ENCODE measurements at places on chromosomes 1 and 21.
A peak's percentile ranks its signal among the peaks of the same experiment; 100 is the strongest.

DNA sequence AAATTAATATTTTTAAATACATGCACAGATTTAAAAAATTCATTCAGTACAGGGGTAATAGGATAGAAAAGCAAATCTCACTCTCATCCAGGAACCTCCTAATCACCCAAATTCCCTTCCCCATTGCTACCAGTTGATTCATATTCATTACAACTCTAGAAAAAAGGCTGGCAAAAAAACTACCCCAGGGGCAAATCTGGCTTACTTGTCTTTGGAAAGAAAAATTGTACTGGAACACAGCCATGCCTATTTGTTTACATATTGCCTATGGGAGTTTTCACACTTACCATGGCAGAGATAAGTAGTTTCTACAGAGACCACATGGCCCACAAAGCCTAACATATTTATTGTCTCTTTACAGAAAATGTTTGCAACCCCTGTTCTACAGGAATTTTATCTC, 8.9 kb upstream of the RBM34 start:
- DNase-seq: no peak

DNA sequence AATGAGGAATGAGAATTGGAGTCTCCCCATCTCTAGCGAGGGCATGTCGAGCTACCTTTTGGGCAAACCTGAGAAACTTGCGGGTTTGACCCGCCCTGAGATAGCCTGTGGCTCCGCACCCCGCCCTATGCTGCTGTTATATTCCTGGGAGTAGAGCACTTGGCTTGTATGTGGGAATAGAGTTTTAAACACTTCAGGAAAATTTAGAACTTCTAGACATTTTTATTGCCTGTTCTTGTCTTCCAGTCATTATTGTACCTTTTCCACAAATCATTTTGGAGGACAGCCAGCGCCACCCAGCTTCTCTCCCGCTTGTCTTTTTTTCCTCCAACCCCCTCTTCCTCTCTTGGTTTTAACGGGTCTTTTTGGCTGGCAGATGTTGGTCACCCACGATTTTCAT, 738 bp downstream of the GNPAT start:
- DNase-seq: no peak

DNA sequence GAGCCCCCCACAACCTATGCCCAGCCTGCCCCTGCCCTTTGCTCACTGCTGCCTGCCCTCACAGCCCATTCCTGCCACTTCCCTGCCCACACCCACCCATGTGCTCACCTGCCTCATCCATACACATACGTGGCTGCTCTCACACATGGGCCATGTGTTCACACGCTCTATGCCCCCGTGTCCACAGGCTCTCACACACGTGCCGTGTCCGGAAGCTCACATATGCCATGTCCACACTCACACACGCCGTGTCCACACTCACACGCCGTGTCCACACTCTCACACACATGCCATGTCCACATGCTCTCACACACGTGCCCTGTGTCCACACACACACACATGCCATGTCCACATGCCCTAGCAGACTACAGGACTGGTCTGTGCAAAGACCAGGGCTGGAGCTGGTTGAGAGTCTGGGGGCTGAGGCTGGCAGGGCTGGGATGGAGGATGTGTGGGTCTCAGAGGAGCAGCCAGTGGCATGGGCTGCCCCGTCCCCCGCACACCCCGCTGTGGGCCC, 583 bp upstream of the RNF223 start:
- DNase-seq: no peak

GRCh38 chr1:42456010-42456753, at the start of the genes PPCS and ZMYND12:
Gene PPCS, plus strand, starts transcription at chr1:42456543. Its CDS starts 23 bp downstream, at chr1:42456566.
Gene ZMYND12, minus strand, starts transcription at chr1:42456022. Its CDS starts 25 bp downstream, at chr1:42455997.
- DNase-seq: peak; percentile 92

DNA sequence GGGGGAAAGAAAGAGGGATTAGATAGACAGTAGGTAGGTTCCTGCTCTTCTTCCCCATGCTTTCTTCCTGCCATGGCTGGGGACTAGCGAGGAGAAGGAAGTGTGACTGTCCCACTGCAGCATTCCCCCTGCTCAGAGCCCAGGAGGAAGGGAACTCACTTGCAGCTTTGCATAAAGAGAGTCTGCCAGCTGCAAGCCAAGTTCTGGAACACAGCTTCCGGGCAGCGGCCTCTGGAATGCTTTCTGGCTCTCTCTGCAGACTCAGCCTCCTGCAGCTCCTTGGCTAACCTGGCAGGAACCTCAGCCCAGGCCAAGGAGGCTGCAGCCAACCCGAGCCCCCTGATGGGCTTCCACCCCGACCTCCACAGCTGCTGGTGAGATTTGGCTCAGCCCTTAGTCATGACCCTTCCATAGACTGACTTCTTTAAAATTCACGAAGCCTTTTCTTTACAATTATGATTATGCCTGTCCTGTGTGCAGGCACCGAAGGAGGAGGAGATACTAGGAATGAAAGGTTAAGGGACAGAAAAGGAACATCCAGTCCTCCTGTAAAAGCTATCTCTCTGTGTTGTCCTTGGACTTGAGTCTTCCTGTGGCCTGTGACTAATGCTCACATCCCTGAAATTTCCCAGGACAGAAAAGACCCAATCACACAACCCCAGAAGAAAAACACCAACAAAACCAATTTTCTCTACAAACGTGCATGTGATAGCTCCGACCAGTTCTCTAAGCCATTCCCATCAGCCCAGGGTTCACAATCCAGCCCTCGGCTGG, 108.2 kb upstream of the OLIG2 start:
- no peak for DNase-seq

- DNase-seq: no peak
Measured at GRCh38 chr1:167658574-167659328, 28.7 kb downstream of the RCSD1 start.

- DNase-seq: no peak
Measured at GRCh38 chr1:189616893-189617292, 860.8 kb downstream of the BRINP3 start.

DNA sequence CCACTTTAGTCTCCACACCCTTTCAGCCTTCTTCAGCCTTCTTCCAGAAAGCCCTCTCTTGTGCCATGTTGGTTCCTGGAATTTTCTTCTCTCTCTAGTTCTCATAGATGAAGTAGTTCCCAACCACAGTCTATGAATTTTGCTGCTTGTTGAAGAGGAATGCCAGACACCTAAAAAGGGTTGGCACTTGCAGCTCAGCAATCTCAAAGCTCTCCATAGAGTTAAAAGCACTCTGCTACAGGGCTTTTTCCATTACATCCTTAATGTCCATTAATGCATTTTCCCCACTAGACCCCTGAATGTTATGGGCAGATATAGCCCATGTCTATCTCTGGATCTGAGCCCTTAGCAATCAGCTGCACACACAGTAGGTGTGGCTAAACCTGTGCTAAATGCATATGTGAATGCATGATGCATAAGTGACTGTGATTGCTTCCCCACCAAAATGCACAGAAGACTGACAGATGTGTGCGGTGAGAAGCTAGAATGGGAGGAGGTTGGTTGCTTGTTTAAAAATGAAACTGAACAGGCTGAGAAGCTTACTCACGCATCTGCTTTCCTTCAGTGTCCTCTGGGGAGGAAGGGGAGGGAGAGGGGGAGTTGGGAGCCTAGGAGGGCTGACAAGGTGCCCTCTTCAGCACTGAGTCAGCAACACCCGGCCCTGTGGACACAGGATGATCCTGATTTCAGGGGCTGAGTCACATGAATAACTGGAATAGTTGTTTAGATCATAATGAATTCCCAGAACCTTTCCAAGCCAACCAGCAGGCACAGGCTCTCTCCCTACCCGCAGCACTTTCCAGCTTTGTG, 146.1 kb upstream of the FGGY start:
- DNase-seq: no peak

GRCh38 chr1:160777486-160778089, 18.4 kb upstream of the LY9 start:
- peak; percentile 63 for DNase-seq

DNA sequence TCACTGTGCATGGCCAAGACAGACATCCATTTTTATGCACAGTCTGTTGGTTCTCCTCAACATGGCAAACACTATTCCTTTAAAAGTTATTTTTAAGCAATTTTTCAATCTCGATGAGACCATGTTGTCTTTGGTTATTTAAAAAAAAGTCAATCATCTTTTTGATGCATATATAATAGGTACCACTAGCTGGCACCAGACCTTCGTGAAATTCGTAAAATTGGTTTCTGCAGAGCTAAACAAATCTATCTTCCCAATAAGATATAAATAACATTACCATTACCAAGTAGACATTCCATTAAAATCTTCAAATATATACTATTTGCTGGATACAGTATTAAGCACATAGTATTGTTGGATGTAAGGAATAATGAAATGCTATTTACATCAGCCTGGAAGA, 220.0 kb upstream of the GREM2 start:
- DNase-seq: no peak

DNA sequence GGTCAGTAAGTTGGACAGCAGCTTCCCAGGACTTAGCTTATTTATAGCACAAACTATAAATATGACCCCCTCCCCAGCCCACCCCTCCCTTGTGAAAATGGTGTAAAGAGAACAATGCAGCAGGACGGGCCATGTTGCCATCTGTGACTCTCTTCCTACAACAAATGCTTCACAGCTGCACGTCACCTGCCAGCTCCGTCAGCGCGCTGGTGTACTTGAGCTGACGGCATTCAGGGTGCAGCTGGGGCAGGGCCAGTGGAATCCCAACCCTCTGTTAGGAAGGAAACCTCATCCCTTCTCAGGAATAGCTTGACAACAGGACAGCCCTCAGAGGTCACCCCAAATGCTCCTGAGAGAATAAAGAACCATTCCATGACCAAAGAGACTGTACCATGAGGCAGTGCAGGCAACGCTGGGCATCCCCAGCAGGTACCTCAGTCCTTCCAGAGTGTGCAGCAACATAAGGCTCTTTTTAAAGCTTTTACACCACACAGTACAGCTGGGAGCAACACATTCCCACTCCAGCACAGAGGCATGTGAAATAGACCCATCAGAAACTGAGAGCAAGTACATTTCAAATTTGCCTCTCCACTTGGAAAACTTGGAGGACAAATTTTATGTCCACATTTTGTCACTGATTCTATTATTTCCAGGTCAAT, 85.0 kb downstream of the ATP1A1 start:
- no peak for DNase-seq

GRCh38 chr1:2946291-2946690, 75.0 kb upstream of the ACTRT2 start:
- no peak for DNase-seq

GRCh38 chr1:216910081-216910840, 187.0 kb upstream of the ESRRG start:
- no peak for DNase-seq

GRCh38 chr1:64343823-64344190, 126.1 kb upstream of the CACHD1 start:
- no peak for DNase-seq

- no peak for DNase-seq
Measured at GRCh38 chr1:116474921-116475849, 95.6 kb downstream of the CD58 start.

- DNase-seq: no peak
Measured at GRCh38 chr1:38641661-38642060, 217.9 kb downstream of the RRAGC start.

GRCh38 chr1:56489695-56490094, 89.7 kb downstream of the PLPP3 start:
- DNase-seq: no peak

DNA sequence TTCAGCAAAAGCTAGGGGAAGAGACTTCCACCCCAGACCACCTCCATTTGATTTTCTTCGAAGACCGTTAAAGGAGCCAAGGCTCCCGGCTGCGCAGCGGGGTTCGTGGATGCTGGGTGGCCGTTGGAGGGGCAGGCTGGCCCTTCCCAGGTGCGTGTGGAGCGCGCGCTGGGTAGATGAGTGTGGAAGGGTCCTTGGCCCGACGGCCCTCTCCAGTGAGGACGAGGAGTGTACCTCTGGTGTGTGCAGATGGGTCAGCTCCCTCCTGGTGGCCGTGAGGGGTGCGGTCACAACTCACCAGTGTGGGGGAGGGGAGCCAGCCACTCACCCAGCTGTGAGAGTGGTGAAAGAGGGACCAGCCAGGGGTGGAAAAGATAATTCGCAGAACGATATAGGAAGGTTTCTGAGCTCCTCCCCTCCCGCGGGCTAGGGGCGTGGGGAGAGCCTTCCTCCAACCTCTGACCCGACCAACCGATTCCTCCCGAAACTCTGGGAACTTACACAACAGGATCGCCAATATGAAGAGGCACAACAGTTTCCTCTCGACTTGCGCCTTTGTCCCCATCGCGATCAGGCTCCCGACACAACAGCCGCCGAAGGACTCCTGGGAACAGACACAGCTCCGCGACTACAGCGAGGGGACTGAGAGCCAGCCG, at the start of gene F11R:
Gene F11R (minus strand): TSS at position 644 of the 656 bp plus-strand sequence. CDS start 79 bp downstream, at position 565.
- DNase-seq: no peak

DNA sequence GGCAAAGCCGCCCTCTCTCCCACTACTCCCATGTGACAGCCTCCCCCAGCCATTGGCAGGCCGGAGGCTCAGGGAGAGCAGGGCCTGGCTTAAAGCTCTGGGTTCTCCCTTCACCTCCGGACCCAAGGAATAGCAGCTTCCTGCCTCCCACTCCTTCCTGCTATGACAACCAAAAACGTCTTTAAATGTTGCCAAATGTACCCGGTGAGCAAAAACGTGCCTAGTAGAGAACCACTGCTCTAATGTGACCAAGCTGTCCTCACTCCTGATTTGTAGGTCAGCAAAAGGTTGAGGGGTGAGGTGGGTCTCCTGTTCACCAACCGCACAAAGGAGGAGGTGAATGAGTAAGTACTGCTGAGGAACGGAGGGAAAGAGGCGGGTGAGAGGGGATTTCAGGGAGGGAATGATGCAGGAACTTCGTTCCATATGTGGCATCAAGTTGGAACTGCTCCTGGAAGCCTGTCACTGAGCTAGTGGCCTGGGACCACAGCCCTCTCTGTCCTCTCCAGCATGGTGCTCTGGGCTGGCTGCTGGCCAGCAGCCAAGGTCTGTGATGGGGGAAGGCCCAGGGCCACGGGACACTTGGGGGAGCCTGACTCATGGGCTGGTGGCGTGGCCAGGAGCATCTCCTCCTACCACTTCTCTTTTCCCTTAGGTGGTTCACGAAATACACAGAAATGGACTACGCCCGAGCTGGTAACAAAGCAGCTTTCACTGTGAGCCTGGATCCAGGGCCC, 5.7 kb downstream of the MRTO4 start:
- DNase-seq: no peak

DNA sequence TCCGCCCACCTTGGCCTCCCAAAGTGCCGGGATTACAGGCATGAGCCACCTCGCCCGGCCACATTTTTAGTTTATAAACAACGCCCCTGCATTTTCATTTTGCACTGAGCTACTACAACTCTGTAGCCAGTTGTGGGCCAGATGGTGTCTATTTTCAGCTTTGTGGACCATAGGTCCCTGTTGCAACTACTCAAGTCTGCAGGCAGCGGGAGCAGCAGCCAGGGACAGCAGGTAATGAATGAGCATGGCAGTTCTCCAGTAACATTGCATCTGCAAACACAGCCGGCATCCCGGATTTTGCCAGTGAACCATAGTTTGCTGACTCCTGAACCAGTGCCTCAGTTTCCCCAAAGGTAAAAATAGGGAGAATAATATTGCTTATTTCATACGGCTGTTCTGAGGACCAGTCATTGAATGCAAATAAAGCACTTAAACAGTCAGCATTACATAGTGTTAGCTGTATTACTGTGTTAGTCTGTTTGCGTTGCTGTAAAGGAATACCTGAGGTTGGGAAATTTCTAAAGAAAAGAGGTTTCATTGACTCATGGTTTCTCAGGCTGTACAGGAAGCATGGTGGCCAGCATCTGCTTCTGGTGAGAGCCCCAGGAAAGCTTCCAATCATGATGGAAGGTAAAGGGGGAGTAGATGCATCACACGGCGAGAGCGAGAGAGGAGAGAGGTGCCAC, 65.5 kb upstream of the SLC45A1 start:
- no peak for DNase-seq

Measured in T-helper 2 cell (primary cell).